Activated CD8-positive, alpha-beta T cell treated with anti-CD3 and anti-CD28 coated beads for 36 hours (primary cell): ENCODE measurements at places on chromosomes 16 and 17. TPM values are rescaled to one million over a fixed set of nuclear protein-coding genes. Genes with fewer than 3 reads are reported as not detected.

GRCh38 chr17:39943702-39944392 is 16.3 kb downstream of the LRRC3C start:
- H3K4me1 ChIP-seq, result peaks cover 30% of the 10 kb centered on the region
- H3K4me3 ChIP-seq, result no peak overlapping the region
- no peaks in the 10 kb centered on the region for H3K36me3 ChIP-seq
- DNase-seq, result no peak

DNA sequence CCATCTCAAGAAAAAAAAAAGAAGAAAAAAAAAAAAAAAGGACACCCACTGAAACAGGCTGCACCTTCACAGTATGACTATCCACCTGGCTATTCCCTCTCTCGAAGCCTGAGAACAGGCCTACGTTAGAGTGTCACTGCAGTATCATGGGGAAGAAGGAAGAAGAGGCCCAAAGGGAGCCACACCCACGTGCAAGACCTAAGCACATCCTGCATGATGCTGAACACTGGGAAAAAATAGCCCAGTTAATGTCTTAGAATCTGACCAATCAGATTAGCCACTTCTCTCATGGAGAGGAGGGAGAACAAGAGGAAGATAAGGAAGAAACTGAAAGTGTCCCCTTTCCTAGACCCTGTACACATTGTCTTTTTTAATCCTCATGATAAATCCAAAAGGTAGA is 19.5 kb upstream of the MED13 start:
- no peaks in the 10 kb centered on the region for H3K36me3 ChIP-seq
- H3K27ac ChIP-seq, result no peak overlapping the region
- peaks cover 9% of the 10 kb centered on the region for H3K4me1 ChIP-seq
- DNase-seq, result no peak
- peaks cover 2% of the 10 kb centered on the region for H3K27me3 ChIP-seq

C16orf46 gene
- 0.60 TPM for total RNA-seq

- peaks cover 17% of the 10 kb centered on the region for H3K36me3 ChIP-seq
- H3K4me1 ChIP-seq, result peaks cover 16% of the 10 kb centered on the region
- H3K27me3 ChIP-seq, result peaks cover 2% of the 10 kb centered on the region
- H3K4me3 ChIP-seq, result no peak overlapping the region
- H3K27ac ChIP-seq, result no peak overlapping the region
Measured at GRCh38 chr17:28379814-28380801, 8.6 kb downstream of the SARM1 start.

- peaks cover 20% of the 10 kb centered on the region for H3K36me3 ChIP-seq
- H3K4me3 ChIP-seq, result peak within 1 kb of the TSS; percentile 85
- H3K27ac ChIP-seq, result peak within 1 kb of the TSS; percentile 96
- peak; percentile 64 for DNase-seq
- peaks cover 40% of the 10 kb centered on the region for H3K4me1 ChIP-seq
Measured at GRCh38 chr16:89093602-89094251, at the start of gene ACSF3. Gene ACSF3, plus strand, starts transcription at chr16:89093852. Its CDS starts 6,830 bp downstream, at chr16:89100682.
